Fibroblast of the aortic adventitia (primary cell): ENCODE measurements at places on chromosomes 1 and 21.

- DNase-seq = no peak
Observed at GRCh38 chr1:94725566-94725965, 94.6 kb upstream of the SLC44A3 start.

- no peak for DNase-seq
Observed at GRCh38 chr1:19038096-19038495, 81.6 kb upstream of the IFFO2 start.

GRCh38 chr1:218426343-218426657 is 81.2 kb downstream of the TGFB2 start:
- peak; percentile 84 for DNase-seq

DNA sequence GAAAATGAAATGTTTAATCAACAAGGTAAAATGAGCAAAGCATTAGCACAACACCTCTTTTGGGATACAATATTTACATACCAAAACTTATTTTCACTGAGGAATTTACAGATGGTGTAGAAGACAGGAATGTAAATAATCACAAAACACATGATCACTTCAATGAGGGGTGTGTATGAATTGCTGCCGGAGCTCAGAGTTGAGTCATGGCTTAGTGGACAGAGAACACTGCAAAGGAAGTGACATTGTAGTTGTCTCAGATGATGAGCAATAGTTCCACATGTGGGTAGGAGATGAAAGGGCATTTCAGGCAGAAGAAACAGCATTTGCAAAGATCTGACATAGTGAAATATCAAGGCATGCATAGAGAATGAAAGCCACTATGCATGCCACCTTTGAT is 5.6 kb upstream of the KPRP start:
- peak; percentile 40 for DNase-seq

DNA sequence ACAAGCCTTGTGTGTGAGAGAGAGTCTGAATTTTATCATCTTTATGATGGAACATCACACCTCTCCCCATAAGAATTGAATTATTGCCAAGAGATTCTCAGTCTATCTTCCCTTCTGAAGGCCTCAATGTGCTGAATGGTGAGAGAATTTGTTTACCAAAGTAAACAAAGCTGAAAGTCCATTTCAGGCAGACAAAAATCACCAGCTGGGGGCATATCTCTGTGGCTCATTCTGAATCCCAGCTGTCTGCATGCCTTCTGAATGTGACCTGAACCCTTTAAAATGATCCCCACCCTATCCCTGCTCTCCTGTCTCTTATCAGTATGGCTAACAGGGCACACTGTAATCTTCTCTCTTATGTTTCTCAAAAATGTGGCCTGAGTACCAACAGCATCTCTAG is 99.1 kb upstream of the CAMK1G start:
- DNase-seq = no peak

DNA sequence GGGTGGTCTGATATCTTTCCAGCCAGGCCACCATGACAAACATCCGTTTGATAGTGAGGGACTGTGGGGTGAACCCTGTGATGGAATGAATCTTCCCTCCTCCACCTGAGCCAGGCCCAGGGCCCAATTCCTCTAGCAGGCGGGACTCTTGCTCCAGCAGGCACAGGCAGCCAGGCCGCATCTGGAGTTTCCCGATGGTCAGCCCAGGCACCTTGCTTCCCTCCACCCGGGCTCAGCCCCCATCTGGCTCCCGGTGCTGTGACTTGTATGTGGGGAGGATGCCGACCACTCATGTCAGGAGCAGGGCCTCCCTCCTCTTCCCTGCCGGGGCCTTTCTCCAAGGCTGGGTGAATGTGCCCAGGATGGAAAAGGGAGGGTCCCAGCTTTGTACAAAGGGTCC is 21.0 kb downstream of the KCNAB2 start:
- DNase-seq = no peak

DNA sequence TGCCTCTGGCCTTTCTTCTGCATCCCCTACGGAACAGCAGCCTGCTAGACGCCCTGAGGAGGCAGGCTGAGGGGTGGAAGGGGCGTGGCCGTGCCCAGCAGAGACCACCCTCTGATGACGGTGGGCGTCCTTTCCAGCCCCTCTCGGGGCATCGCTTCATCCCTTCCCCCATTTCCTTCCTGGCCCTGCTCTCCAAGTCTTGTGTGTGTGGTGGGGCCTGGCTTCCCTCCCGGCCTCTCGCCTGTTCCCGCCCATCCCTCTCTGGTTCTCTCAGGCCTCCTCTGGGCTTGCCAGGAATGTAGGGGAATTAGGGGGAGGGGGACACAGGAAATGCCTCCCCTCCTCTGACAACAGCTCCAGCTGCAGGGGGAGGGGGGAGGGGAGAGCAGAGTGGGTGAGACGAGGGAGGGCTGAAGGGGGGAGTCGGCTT is 51.1 kb downstream of the SKI start:
- peak; percentile 93 for DNase-seq

DNA sequence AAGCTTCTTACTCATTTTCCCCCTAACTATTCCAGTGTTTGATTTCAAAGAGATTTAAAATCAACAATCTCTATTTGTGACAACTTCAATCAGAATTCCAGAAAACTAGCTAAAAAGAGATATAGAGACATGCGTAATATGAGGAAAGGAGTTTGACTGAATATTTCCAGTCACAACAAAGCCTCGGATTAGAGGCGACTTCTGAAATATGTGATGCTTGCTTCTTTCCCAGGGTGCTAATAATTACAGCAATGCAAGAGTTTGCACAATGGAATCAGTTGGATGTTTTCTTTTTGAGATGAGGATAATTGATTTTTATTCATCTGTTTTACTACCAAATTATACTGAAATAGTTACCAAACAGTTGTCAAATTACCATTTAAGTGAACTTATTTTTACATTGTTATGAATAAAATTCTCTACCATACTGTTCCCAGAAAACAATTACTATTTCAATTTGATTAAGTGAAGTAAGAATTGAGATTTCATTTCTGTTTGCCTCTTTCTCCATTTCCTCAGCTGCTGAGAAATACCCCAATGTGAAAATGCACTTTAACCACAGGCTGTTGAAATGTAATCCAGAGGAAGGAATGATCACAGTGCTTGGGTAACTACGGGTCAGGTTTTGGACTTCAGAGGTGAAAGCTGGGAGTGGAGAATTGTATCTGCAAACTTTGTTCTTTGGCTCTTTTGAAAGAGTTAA is 28.1 kb downstream of the KMO start:
- DNase-seq = no peak

- DNase-seq = peak; percentile 46
Observed at GRCh38 chr1:158117854-158118704, 62.6 kb upstream of the CD1D start.

DNA sequence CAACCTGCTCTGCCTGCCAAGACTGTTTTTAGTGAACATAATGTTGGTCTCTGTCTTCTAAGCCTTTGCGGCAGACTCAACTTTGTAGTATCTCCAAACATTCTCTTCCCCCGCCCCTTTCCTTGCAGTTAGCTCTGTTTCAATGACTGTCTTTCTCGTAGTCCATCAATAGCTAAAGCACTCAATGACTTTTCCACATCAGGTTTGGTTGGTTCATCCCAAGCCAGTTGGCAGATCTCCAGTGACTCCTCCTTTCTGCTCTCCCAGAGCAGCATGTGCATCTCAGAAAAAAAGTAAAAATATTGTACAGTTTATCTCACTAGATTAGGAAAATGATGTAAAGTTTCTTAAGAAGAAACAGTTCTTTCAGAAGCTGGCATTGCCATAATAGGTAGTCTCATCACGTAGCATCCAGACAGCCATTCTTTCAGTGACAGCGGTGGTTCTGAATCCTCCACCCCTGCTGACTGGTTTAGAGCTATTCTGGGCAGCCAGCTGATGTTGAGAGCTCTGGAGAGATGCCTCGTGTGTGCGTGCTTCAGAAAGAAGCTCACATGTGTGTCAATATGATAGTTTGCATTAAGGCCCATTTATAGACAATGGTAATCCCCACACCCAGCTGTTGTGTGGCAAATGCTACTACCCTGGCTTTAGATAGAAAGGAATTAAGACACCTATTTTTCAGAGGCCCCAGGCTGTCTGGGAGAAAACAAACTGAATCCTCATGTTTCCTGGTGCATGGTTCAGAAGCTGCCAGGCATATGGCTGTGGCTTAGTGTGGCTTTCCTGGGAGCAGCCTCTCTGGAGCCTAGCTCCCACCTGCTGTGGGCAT is 53.2 kb downstream of the CNN3 start:
- peak; percentile 39 for DNase-seq

GRCh38 chr1:96565546-96565945 is 156.0 kb upstream of the PTBP2 start:
- peak; percentile 25 for DNase-seq

DNA sequence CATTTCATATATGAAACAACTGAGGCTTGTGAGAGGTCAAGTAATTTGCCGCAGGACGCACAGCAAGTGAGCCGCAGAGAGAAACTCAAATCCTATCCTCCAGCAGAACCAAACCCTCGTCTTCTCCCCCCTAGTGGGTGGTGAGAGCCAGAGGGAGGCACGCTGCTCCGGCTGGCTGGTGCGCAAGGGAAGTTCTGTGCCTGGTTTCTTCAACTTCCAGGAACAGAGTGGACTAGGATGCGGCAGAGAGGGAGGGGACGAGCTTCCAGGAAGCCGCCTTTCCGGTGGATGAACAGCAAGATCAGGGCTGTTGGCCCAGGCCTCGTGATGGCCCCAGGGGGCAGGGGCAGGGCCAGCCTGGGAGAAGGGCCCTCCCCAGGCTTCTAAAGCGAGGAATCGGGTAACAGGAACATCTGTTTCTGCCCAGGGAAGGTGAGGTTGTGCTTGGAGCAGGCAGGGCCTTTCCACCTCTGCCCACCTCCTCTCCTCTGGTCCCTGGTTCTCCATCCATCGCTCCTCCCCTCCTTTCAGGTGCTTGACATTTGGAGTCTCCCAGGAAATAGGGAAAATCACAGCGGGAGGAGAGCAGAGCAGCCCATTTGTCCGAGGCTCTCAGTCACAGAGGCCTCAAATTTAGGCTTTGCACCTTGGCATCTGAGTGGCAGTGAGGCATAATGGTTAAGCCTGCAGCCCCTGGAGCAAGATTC is 16.8 kb upstream of the PDIK1L start:
- peak; percentile 69 for DNase-seq

DNA sequence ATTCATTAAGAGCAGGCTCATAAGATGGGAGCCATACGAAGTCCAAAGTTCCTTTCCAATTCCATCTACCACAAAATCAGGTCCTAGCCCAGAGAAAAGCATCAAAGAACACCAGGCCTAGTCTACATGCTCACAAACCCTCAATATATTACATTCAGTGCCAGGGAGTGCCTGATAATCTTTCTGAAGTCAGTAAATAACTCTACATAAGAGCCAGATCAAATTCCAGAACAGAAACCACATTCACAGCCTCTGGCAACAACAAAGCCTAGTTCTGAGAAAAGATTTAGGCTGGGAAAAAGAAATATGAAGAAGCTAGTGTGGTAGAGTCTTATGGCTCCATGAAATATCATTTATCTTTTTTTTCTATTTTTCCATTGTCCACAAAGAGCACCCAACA is 40.5 kb upstream of the RBBP5 start:
- peak; percentile 40 for DNase-seq

DNA sequence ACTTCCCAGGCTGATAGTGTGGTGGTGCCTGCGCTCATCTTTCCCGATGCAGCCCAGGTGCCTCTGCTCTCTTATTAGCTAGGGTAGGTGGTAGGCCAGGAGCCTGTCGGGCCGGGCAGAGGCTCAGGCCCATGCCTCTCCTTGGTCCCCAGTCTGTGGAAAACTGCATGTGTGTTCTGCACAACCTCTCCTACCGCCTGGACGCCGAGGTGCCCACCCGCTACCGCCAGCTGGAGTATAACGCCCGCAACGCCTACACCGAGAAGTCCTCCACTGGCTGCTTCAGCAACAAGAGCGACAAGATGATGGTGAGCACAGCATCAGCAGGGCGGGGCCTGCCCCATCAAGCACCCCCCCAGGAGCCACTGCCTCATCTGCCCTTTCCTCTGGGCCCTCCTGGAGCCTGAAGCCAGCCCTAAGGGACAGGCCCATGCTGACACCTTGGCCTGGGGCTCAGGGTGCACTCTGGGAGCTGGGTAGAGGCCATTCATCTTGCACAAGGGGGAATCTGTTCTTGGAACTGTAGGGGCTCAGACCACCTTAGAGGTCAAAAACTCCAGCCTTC is 38.6 kb downstream of the PKP1 start:
- DNase-seq = no peak

DNA sequence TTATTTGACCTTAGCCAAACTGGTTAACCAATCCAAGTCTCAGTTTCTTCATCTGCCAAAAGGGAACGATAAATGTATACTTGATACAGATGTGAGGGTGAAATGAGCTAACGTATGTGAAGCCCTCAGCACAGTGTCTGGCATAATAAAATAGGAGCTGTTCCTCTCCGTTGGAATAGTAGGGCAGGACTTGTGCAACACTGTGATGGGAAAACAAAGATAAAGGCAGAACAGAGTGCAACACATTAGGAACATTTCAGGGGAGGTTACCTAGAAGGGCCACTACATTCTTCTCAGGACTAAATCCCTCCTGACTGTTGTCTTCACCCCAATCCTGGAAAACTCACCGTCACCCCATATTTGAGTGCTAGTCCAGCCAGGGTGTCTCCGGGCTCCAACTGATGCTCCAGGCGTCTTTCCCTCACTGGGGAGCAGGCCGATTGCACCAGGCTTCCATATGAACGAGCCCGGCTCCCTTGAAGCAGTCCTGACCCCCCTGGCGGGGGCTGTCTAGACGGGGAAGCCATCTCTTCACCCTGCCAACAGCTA is 896 bp downstream of the LYSMD1 start:
- DNase-seq = peak; percentile 49

- no peak for DNase-seq
Observed at GRCh38 chr1:206666031-206666561, 18.6 kb upstream of the MAPKAPK2 start.

GRCh38 chr21:41634211-41634694 is 126.3 kb upstream of the TMPRSS2 start:
- DNase-seq = no peak

DNA sequence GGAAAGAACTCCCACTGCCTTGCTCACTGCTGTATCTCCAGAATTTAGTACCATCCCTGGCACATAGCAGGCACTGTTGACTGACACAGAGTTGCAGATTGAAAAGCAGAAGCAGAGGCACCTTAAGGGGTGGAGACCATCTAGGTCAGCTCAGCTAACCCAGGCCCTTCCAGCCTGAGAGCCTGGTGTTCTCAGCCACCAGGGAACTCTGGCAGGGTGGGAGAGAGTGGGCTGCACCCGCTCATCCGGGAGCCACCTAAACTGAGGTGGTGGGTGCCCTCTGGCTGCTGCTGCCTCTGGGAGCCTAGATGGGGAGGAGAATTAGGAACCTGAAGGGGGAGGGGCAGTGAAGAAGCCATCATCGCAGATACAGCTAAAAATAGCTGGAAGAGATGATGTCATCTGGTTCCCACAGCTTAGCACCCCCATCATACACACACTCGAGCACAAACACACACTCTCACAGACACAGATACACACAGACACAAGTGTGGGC is 1.5 kb upstream of the TSPAN1 start:
- no peak for DNase-seq

DNA sequence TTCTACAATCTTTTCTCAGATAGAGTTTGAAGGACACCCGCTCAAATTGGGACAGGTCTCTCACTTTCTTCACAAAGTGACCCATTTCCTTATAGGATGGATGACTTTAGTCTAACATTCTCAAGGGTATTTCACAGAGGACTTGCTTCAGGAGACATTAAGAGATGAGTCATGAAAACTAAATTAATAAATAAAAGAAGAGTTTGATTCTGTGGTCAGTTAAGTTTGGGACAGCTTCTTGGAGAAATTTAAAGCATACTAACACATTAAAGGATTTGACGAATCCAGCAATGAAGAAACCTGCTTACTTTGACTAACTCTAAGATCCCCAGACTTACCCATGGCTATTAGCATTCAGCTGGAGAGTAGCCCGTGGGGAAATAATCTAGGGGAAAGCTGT is 95.6 kb upstream of the RAB3GAP2 start:
- DNase-seq = no peak

GRCh38 chr1:202167708-202168415 is 7.5 kb upstream of the PTPN7 start:
- peak; percentile 48 for DNase-seq
